Vagina (tissue), 2 donors: ENCODE measurements at places on chromosomes 12 and 14. TPM values are rescaled to one million over a fixed set of nuclear protein-coding genes. Genes with fewer than 3 reads are reported as not detected.

Gene DNAI7
- 3.4 TPM for total RNA-seq

Gene CEBPE
- total RNA-seq, result not detected

Gene KRT5
- total RNA-seq, result 4,247 TPM

Gene FOS
- total RNA-seq, result 884 TPM

Gene WASHC3
- 49.4 TPM for total RNA-seq

Gene MMP17
- 5.2 TPM for total RNA-seq

Gene KRT71
- total RNA-seq, result not detected

Gene TPH2
- not detected for total RNA-seq

Gene LTBP2
- total RNA-seq, result 52.5 TPM
